Ascending aorta (tissue), 2 donors: ENCODE measurements at places on chromosomes 4 and X. TPM values are rescaled to one million over a fixed set of nuclear protein-coding genes. Genes with fewer than 3 reads are reported as not detected.

Gene HPGDS
- not detected for total RNA-seq

GRCh38 chrX:71917621-71918343, 7.1 kb downstream of the NHSL2 start:
- no peak overlapping the region for H3K27ac ChIP-seq
- no peak overlapping the region for H3K4me3 ChIP-seq
- H3K4me1 ChIP-seq, result no peaks in the 10 kb centered on the region
- no peaks in the 10 kb centered on the region for H3K27me3 ChIP-seq
- no peaks in the 10 kb centered on the region for H3K36me3 ChIP-seq

DNA sequence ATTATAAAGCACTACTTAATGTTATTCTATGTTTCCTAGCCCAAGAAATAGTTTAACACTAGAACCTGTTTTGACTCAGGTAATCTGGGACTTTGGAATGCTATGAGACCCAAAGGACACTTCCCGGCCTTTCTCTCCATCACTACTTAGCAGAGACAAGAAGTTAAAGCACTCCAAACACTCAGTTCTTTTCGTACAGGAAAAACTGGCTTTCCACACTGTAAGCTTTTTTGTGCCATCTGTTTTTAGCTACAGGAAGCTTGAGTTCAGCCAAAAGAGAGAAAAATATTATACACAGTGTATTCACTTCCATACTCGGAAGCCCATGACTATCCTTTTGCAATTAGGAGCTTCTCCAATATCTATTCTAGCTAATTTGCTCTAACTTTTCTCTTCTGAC, 7.9 kb upstream of the FGF13 start:
- no peaks in the 10 kb centered on the region for H3K36me3 ChIP-seq
- DNase-seq, result no peak
- no peaks in the 10 kb centered on the region for H3K4me1 ChIP-seq
- no peak overlapping the region for H3K27ac ChIP-seq
- H3K27me3 ChIP-seq, result no peaks in the 10 kb centered on the region
- no peak overlapping the region for H3K4me3 ChIP-seq

DNA sequence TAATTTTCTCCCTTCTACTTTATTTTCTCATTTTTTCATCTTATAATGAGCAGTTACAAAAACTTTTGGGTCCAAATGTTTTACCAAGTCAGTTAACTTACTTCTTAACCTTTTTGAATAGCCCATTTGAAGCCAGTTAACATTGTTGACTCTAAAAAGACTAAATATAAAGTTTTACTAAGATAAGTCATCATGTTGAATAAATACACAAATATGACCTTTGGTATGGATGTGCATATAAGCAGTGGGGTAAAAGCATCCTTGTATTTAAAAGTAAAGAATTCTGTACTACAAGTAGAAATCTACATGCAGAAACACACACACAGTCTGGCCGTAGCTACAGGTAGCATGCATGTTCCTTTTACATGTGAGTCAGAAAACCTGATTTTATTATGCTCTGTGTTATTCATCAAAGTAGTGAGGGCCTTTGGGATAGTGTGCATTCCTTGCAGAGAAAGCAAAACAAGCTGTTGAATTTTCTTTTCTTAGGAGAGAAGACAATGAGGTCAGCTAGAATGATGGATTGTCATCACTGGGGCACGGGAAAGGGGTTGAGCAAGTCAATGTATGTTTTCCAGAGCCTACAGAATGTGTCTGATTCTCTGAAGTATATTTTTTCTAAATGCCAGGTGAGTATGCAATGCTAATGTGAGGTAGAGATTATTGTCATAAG, 533.2 kb upstream of the AGA start:
- H3K4me3 ChIP-seq, result no peak overlapping the region
- H3K36me3 ChIP-seq, result no peaks in the 10 kb centered on the region

DNA sequence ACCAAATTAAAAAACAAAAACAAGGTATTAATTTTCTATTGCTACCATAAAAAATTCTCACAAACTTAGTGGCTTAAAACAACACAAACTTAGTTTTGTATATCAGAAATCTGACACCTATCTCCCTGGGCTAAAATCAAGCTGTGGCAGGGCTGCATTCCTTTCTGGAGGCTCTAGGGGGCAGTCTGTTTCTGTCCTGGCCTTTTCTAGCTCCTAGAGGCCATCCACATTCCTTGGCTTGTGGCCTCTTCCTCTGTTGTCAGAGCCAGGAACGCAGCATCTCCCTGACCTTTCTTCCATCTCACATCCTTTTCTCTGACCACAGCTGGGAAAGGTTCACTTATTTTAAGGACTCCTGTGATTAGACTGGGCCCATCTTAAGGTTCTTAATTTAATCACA, 38.9 kb upstream of the TLR2 start:
- no peaks in the 10 kb centered on the region for H3K4me1 ChIP-seq

DNA sequence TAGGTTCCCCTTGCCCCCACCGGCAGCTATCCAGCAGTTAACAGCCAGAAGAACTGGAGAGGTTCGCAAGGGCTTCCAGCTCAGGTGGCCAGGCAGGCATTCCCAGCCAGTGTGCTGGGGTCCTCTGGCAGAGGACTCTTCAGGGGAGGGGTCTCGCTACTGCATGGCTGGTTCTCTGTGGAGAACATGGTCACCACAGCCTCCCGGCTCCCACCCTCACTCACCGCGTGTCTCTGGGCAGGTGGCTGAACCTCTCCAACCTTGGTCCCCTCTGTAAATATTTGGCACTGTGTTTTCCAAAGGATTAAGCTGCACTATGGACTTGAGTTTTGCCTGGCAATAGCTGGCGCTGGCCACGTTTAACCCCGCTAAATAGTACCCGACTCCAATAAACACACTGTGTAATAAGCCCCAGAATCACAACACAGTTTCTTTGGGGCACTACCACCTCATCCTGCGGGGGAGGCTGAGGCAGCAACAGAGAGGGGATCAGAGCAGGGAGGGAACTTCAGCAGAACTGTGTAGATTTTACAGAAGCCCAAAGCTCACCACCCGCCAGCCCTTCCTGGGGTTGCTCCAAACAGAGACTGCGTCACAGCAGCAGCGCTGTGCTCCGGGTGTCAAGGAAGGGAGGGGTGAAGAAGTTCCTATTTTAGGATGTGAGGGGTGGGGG, 15.2 kb downstream of the BCOR start:
- no peaks in the 10 kb centered on the region for H3K27me3 ChIP-seq
- H3K4me1 ChIP-seq, result peaks cover 24% of the 10 kb centered on the region
- H3K27ac ChIP-seq, result no peak overlapping the region

- peak overlapping the region; percentile 13 for H3K27ac ChIP-seq
- no peaks in the 10 kb centered on the region for H3K4me1 ChIP-seq
Observed at GRCh38 chr4:151807220-151807619, 46.4 kb upstream of the GATB start.

GRCh38 chrX:13638826-13639225, 14.1 kb upstream of the TCEANC start:
- no peaks in the 10 kb centered on the region for H3K4me1 ChIP-seq

Gene FRMPD4
- total RNA-seq, result not detected

Gene XAGE3
- total RNA-seq, result not detected

DNA sequence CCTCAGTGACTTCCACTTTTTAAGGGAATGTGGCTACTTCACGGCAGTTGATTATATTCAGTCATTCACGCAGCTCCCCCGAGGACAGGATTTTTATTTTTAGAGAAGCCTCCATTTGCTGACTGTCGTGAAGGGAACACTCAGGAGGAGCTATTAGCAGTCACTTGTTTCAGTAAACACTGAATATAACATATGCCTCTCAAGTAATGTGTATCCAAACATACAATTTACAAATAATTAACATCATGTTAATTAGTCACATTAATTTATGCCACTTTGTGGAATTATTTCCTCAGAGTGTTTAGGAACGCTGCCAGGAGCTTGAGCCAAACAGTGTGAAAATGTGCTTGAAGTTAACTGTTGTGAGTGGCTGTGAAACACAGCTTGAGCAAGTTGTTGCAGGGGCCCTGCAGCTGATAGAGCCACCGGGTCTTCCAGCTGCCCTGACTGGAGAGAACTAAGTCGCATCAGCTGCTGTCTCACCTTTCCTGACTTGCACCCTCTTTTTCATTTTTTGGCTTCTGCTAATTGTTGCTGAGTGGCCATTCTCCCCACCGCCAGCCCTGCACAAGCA, 245.6 kb downstream of the LDB2 start:
- H3K27ac ChIP-seq, result no peak overlapping the region
- no peaks in the 10 kb centered on the region for H3K36me3 ChIP-seq
- H3K4me1 ChIP-seq, result no peaks in the 10 kb centered on the region

GRCh38 chr4:145167887-145168286, 12.5 kb downstream of the OTUD4 start:
- no peak overlapping the region for H3K27ac ChIP-seq
- peaks cover 18% of the 10 kb centered on the region for H3K36me3 ChIP-seq
- H3K27me3 ChIP-seq, result no peaks in the 10 kb centered on the region
- no peaks in the 10 kb centered on the region for H3K4me1 ChIP-seq

Gene IBSP
- total RNA-seq, result not detected

GRCh38 chrX:135981010-135981409, 4.2 kb upstream of the SLC9A6 start:
- no peaks in the 10 kb centered on the region for H3K36me3 ChIP-seq
- no peak for DNase-seq
- H3K27ac ChIP-seq, result no peak overlapping the region
- H3K27me3 ChIP-seq, result no peaks in the 10 kb centered on the region
- H3K4me1 ChIP-seq, result peaks cover 3% of the 10 kb centered on the region

Gene TMEM150C
- total RNA-seq, result 5.4 TPM

Gene CTAG1B
- not detected for total RNA-seq

DNA sequence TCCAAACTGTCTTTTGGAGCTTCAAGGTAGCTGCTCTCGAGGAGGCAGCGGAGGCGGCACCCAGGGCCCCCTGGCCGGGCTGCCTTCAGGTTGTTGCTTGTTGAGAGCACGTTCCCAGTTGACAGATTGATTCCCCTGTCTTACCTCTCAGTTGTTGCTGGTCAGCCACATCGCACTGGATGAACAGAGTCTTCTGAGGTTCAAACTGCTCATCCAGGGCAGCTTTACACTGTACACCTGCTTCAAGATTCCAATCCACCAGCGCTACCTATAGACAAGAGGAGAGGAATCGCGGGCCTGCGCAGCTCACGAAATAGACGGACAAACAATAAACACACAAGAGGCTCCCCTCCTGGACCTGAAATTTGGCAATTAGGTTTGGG, 497 bp downstream of the HPGD start:
- H3K36me3 ChIP-seq, result no peaks in the 10 kb centered on the region
- no peak overlapping the region for H3K27ac ChIP-seq
- H3K4me1 ChIP-seq, result peaks cover 5% of the 10 kb centered on the region
- no peaks in the 10 kb centered on the region for H3K27me3 ChIP-seq
- peak overlapping the region; percentile 45 for H3K4me3 ChIP-seq

Gene ADH1C
- total RNA-seq, result 4.6 TPM

Gene TCP11X2
- not detected for total RNA-seq

DNA sequence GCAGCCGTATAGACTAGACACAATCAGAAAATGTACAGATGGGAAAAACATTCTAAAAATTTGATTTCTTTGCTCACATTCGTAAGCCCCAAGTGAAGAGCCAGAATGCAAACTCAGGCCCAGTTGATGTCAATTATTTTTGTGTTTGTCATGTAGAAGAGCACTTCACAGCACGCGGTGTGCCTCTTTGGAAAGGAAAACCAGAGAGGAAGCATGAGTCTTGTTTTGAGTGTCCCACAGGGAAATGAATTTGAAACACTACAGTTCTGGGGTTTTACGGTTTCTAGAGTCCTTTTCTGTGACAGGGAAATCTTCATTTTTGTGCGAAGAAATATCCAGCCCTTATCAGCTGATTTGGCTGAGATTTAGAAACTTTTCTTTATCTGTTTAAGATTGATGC, 554.6 kb upstream of the BOD1L1 start:
- DNase-seq, result no peak
- H3K4me3 ChIP-seq, result no peak overlapping the region
- no peaks in the 10 kb centered on the region for H3K27me3 ChIP-seq

GRCh38 chr4:74156521-74156920, 1.4 kb upstream of the MTHFD2L start:
- no peaks in the 10 kb centered on the region for H3K27me3 ChIP-seq
- peak overlapping the region; percentile 92 for H3K27ac ChIP-seq
- H3K36me3 ChIP-seq, result no peaks in the 10 kb centered on the region
- no peak overlapping the region for H3K4me3 ChIP-seq
